ENCODE measurements at places on chromosomes 7 and 10.
A peak's percentile ranks its signal among the peaks of the same experiment; 100 is the strongest.

DNA sequence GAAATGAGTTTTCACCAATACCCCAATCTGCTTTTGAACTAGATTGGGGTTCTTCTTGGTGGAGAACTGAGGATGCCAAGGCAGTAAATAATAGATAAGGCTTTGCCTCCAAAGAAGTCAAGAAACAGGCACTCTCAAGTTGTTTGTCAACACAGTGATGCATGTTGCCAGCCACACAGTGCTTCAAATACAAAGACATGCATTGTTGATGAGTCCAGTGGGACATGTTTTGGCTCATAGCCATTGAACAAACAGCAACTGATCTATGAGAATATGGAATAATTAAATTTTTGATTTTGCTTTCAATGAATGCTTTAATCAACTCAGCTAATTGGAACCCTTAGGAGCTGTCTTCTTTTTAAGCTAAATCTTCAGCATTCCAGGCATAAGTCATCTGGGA is 346.4 kb downstream of the THSD7A start:
- DNase-seq = no peak

DNA sequence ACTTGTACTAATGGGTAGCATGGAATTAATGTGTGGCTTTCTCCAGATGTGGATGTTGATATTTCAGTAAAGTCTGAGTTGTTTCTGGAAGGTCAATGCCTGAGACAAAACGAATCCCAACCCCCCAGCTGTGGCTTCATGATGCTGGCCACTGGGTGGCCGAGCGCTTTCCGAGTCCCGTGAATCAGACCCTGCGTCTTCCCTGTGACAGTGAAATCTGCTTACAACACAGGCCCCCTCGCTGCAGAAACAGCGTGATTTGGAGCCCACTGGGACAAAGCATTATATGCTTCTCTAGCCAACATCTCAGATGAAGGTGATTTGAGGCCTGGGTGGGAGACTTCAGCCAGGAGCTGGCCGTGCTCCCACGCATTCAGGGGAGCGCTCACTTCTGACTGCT is 124.7 kb downstream of the WDR37 start:
- DNase-seq = peak; percentile 18

- no peak for DNase-seq
Observed at GRCh38 chr10:31393844-31394243, 74.8 kb downstream of the ZEB1 start.

- DNase-seq = no peak
Observed at GRCh38 chr7:3980300-3980643, 679.2 kb downstream of the SDK1 start.

DNA sequence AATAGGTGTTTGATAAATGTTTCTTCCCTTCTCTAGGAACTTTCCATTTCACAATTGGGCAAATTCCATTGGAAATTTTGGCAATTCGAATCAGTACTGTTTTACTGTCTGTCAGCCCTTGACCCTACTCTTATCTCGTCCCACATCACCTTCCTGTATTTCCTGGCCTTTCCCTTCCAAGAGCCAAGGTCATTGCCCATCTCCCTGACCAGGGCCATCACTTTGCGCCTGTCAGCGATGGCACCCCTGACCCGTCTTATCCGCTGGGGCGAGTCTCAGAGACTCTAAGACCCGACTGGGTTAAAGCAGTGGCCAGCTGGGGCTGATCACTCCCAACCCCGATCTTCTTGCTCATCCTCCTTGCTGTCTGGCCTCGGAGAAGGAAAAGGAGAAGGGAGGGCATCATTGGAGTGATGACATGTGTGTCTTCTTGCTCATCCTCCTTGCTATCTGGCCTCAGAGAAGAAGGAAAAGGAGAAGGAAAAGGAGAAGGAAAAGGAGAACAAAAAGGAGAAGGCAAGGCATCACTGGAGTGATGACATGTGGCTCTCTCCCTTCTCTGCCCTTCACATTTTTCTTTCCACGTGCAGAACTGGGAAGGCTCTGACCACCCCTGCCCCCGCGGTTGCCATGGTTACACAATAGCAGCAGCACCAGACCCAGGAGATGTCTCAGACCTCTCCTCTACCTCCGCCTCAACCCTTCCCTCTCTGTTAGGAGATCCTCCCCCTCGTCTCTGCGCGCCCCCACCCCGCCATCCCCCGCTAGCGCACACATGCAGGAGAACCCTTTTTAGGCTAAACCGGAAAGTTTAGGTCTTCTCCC is 2.0 kb downstream of the SEMA3D start:
- no peak for DNase-seq

DNA sequence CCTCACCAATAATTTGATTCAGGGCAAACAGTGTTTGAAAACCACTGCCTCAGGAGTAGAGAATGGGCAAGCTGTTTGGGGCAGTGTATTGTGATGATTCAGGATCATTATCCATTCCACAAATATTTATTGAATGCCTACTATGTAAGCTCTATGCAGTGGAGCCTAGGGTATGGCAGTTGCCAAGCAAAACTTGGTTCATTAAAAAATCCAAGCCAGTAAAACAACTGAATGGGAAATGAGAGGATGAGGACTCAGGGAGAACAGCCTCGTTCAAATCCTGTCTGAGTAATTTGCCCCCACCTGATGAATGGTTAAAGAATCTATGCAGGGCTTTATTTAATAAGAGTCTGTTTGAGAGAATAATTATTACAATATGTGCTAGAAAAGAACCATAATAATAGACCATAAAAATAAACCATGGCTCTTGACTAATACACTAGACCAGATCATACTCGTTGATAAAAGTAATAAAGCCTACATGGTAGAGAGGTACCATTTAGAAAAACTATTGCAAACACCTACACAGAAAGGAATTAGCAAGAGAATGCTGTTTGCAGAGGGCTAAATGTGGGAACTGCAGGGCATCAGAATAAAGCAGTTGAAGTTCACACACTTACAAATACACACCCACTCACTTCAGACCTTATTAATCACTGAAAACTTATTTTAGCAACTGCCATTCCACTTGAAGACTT is 71.7 kb downstream of the CREB5 start:
- DNase-seq = no peak

DNA sequence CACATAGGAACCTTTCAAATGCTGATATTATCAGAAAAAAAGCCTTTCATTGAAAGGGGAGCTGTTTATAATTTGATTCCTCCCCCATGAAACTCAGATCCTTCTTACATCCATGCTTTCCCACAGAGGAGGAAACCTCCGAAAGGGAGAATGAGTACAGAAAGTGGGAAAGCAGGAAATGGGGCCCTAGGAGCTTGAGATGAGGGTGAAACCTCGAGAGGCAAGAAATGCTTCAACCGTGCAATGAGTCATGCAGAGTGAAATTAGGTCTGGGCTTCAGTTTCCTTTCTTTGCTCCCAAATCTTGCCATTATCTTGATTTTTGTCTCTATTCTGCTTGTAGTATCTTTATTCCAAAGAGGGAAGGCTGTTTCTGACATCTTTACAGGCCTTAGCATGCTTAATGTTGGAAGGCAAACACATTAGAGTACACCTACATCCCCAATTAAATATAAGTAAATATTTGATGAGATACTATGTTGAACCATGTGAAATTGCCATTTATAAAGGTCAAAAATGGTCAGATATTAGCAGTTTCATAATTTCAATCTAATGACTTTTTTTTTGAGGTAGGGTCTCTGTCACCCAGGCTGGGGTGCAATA is 79.1 kb downstream of the NAMPT start:
- DNase-seq = no peak
